ENCODE measurements at places on chromosomes 11 and 22. TPM values are rescaled to one million over a fixed set of nuclear protein-coding genes. Genes with fewer than 3 reads are reported as not detected.

PARVG gene
- total RNA-seq: 3.6 TPM

GRCh38 chr11:13206086-13206640 lies 71.4 kb upstream of the BMAL1 start:
- no peaks in the 10 kb centered on the region for H3K27me3 ChIP-seq
- H3K4me1 ChIP-seq: peaks cover 18% of the 10 kb centered on the region
- no peaks in the 10 kb centered on the region for H3K36me3 ChIP-seq
- H3K4me3 ChIP-seq: no peak overlapping the region
- no peak for DNase-seq

DNA sequence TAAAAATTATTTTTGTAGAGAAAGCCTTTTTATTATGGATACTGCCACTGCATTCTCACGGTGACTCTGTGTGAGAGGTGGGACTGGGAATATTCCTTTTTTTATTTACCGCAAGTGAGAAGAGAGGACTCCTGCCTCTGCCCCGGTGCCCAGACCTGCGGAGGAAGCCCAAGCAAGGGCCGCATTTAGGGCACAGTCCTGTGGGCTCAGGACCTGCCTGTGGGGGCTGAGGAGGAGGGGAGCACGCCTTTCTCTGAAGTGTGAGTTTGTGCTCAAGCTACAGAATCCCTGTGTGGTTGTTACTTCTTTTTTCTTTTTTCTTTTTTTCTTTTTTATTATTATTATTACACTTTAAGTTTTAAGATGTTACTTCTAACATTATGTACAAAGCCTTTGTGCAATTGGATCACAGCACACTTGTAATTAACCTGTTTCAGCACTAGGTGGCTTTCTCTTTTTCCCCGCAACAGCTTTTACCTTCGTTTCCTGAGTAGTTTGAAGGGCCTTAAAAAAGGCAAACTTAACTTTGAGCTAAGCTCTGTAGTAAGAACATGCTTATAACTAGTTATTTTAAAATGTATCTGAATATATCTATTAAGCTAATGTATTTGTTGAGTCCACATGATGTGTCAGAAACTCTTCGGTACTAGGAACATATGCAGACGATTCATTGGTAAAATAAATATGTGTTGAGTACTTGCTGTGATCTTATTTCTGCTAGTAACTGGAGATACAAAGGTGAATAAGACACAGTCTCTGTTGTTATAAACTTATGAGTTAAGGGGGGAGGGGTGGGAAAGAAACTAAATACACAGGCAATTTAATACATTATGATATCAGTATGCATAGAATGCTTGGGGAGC lies 18.3 kb downstream of the AMOTL1 start:
- no peaks in the 10 kb centered on the region for H3K27me3 ChIP-seq
- H3K36me3 ChIP-seq: no peaks in the 10 kb centered on the region
- H3K4me1 ChIP-seq: peaks cover 80% of the 10 kb centered on the region
- no peak overlapping the region for H3K4me3 ChIP-seq
- no peak for DNase-seq
- no peak overlapping the region for H3K27ac ChIP-seq

P2RY2 gene
- total RNA-seq: 5.5 TPM

TRPC6 gene
- 8.1 TPM for total RNA-seq

DNA sequence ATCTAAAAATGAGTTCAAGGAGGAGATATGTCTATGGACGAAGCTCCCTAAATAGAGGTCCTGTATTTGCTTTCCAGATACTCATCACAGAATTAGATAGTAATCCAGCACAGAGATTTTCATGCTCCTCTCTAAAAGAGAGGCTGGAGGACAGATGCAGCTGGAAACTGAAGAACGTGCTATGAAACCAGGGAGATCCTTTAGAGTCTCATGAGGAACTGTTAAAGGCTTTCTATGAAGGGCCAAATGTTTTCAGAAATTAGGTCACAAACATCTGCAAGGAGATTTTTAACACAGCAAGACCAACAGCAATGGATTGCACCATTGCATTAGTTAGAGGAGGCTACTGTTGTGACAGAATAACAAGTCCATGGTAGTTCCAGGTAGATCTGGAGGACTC lies 95.6 kb upstream of the ARHGAP20 start:
- no peaks in the 10 kb centered on the region for H3K4me1 ChIP-seq
- no peak overlapping the region for H3K4me3 ChIP-seq
- DNase-seq: no peak
- no peak overlapping the region for H3K27ac ChIP-seq

DNA sequence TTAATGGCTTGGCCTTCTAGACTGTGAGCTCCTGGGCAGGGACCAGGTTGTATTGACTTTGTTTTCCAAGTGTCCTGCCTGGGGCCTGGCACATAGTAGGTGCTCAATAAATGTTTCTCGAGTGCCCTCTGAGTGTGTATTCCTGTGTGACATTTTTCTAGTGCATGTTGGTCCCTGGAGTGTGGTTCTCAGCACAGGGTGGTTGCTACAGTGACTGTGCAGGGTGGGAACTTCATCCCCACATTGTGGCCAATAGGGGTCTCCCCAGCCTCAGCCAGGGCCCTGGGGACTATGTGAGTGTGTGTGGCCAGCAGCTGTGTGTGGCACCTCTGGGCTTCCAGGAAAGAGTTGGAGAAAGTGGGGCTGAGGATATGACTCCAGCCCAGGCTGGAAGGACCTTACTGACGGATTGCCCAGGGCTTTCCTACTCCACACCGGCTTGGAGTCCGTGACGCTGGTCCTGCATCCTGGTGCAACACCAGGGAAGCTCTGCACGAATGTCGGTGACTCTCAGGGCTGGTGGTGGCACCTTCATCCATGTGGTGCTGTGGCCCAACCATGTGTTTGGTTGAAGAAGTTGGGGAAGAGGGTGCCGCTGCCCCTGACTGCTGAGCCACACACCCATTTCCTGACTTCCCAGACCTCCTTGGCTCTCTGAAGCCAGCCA lies 9.0 kb upstream of the MARK2 start:
- no peak for DNase-seq
- H3K4me1 ChIP-seq: no peaks in the 10 kb centered on the region
- peaks cover 28% of the 10 kb centered on the region for H3K36me3 ChIP-seq
- no peak overlapping the region for H3K4me3 ChIP-seq

CELF1 gene
- 103 TPM for total RNA-seq

GRCh38 chr11:565921-566509 lies 5.2 kb downstream of the RASSF7 start:
- no peak overlapping the region for H3K4me3 ChIP-seq
- H3K27me3 ChIP-seq: no peaks in the 10 kb centered on the region
- DNase-seq: no peak
- no peaks in the 10 kb centered on the region for H3K36me3 ChIP-seq

GRCh38 chr11:77386178-77386577 lies 84.7 kb upstream of the GDPD4 start:
- no peak overlapping the region for H3K4me3 ChIP-seq
- H3K27me3 ChIP-seq: no peaks in the 10 kb centered on the region
- H3K4me1 ChIP-seq: no peaks in the 10 kb centered on the region
- DNase-seq: no peak
- H3K36me3 ChIP-seq: peaks cover 3% of the 10 kb centered on the region

- H3K36me3 ChIP-seq: no peaks in the 10 kb centered on the region
- no peaks in the 10 kb centered on the region for H3K27me3 ChIP-seq
- no peak for DNase-seq
- no peak overlapping the region for H3K27ac ChIP-seq
These were observed 104.7 kb upstream of the OR4B1 start for GRCh38 chr11:48111891-48112290.

DNA sequence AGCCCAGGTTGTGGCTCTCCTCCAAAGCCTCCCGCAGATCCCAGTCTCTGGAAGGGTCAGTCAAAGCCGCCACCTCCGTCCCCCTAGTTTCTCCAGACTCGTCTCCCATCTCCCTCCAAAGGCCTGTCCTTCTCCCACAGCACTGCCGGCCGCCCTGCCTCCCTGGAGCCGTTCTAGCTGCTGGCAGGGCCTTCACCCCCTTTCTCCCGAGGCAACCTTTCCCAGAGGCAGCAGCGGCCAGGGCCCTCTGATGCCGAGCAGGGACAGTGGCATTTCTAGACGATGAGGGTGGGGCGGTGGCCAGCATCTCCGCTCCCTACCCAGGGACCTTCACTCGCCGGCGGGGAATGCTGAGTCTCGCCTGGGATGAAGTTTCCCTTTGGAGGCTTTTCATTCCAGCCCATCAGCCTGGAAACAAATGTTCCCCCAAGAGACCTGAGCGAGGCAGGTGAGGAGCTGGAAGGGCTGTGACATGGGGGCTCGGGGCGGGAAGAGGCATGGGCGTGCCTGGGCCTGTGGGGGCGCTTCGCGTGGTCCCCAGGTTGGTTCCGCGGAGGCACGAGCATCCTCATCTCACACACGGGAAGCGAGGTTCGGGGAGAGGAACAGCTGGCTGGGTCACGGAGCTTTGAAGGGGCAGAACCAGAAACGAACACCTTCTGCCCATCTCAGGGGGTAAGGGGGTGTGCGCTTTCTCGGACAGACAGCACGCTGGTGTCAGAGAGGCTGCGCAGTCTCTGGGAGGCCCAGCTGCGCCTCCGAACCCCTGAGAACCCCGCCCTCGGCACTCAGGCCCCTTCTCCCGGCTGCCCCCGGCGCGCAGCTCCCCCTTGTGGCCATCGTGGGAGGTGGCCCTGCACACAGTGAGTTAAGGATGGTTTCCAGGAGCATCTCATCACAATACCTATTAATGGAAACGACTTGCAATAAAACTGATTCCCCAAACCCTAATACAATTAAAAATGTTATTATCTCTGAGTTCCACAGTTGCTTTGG lies 18.1 kb upstream of the KLHL35 start:
- H3K27ac ChIP-seq: no peak overlapping the region
- peaks cover 3% of the 10 kb centered on the region for H3K4me1 ChIP-seq
- H3K27me3 ChIP-seq: peaks cover 5% of the 10 kb centered on the region
- no peak for DNase-seq

DNA sequence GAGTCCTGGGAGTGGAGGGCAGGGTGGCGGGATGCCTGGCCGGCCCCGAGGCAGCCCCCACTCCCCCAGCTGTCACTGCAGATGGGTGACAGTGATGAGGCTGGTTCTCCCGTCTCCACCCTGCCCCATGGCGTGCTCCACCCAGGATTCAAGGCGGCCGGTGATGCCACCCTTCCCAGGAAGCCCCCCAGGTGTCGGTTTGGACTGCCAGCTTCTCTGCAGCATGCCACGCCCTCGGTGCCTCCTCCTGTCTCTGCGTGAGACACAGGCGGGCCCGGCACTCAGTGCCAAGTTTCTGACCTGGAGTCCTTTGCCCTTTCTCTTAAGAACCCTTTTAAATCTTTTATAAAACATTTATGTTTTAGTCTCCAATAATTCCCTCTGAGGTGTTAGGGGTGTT lies 71.5 kb downstream of the MPPED1 start:
- H3K4me3 ChIP-seq: no peak overlapping the region
- DNase-seq: no peak
- no peak overlapping the region for H3K27ac ChIP-seq
- no peaks in the 10 kb centered on the region for H3K36me3 ChIP-seq

DNA sequence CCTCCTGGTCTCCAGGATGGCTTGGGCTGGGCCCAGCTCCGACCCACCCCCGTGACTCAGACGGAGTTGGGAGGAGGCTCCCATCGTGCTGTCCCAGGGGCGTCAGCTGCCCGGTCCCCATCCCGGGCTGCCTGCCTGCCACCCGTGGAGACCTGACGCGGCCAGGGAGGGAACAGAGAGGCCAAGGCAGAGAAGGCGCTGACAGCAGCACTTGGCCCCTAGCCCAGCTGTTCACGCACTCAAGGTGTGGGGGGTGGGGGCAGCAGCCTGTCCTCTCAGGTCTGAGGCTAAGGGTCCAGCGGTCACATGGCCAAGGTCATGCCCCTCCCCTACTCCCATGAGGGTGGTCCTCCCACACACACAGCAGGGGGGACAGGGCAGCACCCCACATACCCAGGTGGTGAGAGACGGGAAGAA lies 48.6 kb downstream of the ELFN2 start:
- H3K27me3 ChIP-seq: peaks cover 88% of the 10 kb centered on the region
- no peak overlapping the region for H3K27ac ChIP-seq
- no peak overlapping the region for H3K4me3 ChIP-seq
- H3K36me3 ChIP-seq: no peaks in the 10 kb centered on the region

GRCh38 chr11:71103266-71103665 lies 149.1 kb downstream of the SHANK2 start:
- H3K27me3 ChIP-seq: peaks cover 2% of the 10 kb centered on the region
- H3K4me1 ChIP-seq: no peaks in the 10 kb centered on the region
- no peaks in the 10 kb centered on the region for H3K36me3 ChIP-seq
- DNase-seq: no peak
- H3K27ac ChIP-seq: no peak overlapping the region
- H3K4me3 ChIP-seq: no peak overlapping the region

- no peaks in the 10 kb centered on the region for H3K36me3 ChIP-seq
- H3K27me3 ChIP-seq: peaks cover 24% of the 10 kb centered on the region
- no peak overlapping the region for H3K4me3 ChIP-seq
- no peaks in the 10 kb centered on the region for H3K4me1 ChIP-seq
These were observed 1290.1 kb downstream of the TBC1D22A start for GRCh38 chr22:48052621-48052890.

GRCh38 chr11:30535818-30536217 lies 50.3 kb downstream of the MPPED2 start:
- no peaks in the 10 kb centered on the region for H3K27me3 ChIP-seq
- no peak overlapping the region for H3K4me3 ChIP-seq
- no peaks in the 10 kb centered on the region for H3K4me1 ChIP-seq
- no peak overlapping the region for H3K27ac ChIP-seq
- no peak for DNase-seq
- no peaks in the 10 kb centered on the region for H3K36me3 ChIP-seq

ISX gene
- not detected for total RNA-seq

- H3K4me3 ChIP-seq: no peak overlapping the region
- no peak for DNase-seq
- H3K4me1 ChIP-seq: no peaks in the 10 kb centered on the region
- no peaks in the 10 kb centered on the region for H3K27me3 ChIP-seq
- no peaks in the 10 kb centered on the region for H3K36me3 ChIP-seq
These were observed 15.1 kb upstream of the AMPD3 start for GRCh38 chr11:10439924-10440323.

DNA sequence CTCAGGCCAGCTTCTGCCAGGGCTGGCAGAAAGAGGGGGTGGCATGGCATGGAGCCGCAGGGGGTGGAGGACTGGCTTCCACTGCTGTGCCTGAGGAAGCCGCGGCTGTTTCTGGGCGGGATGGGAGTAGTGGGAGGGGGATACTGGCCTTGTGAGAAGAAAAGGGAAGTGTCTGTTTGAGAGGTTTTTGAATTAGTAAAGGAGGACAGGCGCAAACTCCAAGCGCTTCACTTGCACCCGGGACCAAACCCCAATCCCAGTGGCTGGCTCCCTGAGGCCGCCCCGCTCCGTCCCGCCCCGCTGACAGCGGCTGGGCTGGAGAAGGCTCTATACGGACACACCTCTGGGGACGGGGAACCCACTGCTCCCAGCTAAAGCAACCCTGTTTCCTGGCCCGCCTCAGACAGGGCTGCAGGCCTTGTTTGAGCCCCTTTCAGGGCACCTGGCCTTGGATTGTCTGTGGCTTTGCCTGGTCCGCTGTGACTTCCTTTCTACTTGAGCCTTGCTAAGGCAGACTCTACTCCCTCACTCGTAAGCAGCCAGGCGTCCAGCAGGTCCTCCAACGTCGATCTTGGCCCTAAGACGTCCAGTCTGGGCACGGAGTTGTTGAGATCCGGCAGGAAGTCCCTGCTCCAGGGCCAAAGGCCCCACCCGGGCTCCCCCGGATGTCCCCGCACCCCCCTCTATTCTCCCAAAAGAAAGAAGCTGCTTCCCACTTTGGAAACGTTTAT lies 2.2 kb downstream of the APOA1 start:
- peaks cover 13% of the 10 kb centered on the region for H3K4me1 ChIP-seq
- H3K27ac ChIP-seq: no peak overlapping the region
- no peaks in the 10 kb centered on the region for H3K36me3 ChIP-seq

RANBP1 gene
- 150 TPM for total RNA-seq

NAA40 gene
- total RNA-seq: 19.2 TPM

- H3K27me3 ChIP-seq: no peaks in the 10 kb centered on the region
- no peaks in the 10 kb centered on the region for H3K36me3 ChIP-seq
- no peak overlapping the region for H3K4me3 ChIP-seq
- DNase-seq: no peak
- H3K4me1 ChIP-seq: peaks cover 20% of the 10 kb centered on the region
- H3K27ac ChIP-seq: no peak overlapping the region
These were observed 9.0 kb downstream of the ZC3H7B start for GRCh38 chr22:41310336-41310735.
